Fibroblast of skin of left quadriceps (primary cell): ENCODE measurements at places on chromosomes 4 and X.

GRCh38 chr4:172809319-172809718, 359.3 kb upstream of the GALNT7 start:
- no peak for DNase-seq

GRCh38 chr4:26493461-26493860, 3.2 kb upstream of the CCKAR start:
- no peak for DNase-seq

DNA sequence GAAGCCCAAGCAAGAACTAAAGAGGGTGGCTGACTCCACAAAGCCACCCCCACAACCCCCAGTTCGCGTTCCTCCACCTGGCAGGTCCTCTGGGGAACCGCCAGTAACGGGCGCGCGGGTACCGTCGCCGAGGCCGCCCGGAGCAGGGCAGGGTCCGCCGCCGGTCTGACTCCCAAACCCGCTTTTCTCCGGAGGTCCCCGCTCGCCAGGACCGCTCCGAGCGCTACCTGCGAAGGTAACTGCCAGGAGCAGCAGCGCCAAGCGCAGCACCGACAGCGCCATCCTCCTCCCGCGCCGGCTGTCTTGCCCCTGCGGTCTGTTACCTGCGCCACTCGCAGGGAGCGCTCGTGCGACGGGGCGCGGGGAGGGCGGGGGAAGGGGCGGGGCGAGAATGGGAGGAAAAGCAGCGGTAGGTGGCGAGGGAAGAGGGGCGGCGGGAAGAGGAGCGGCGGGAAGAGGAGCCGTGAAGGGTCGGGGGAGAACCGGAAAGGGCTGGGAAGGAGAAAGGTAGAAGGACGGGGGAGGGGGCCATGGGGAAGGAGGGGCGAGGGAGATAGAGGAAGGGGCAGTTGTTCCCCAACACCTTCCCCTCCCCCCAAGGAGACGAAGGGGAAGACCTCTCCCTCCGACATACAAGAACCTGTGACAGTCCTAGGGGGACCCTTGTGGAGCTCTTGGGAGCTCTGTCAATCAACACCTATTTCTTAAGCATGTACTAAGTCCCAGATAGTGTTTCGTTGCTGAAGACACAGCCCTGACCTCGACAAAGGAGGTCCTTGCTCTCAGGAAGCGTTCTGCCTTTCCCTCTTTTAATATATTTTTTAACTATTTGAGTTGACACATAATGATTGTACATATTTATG, at the start of gene SPINK2:
Gene SPINK2 (minus strand): TSS at position 321 of the 863 bp plus-strand sequence. CDS start 39 bp downstream, at position 282.
- DNase-seq, result no peak

DNA sequence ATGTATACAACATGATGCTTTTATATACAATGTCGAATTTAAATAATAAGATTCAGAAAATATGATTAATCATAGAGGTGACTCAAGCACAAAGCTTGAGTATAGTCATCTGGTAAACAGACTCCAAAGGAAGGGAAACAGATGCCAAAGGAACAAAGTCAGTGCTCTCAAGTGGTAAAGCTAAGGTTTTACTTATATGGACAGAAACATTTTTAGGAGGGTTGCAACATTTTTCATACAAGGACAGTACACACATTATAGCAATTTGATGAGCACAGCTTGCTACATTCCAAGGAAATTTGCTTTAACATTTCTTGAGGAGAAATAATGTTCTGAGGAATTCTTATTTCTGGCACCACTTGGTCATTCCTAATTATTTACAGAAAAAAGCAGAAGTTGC, 333.4 kb upstream of the AADAT start:
- DNase-seq, result peak; percentile 92

GRCh38 chr4:159360549-159360948, 257.7 kb downstream of the RAPGEF2 start:
- peak; percentile 69 for DNase-seq

DNA sequence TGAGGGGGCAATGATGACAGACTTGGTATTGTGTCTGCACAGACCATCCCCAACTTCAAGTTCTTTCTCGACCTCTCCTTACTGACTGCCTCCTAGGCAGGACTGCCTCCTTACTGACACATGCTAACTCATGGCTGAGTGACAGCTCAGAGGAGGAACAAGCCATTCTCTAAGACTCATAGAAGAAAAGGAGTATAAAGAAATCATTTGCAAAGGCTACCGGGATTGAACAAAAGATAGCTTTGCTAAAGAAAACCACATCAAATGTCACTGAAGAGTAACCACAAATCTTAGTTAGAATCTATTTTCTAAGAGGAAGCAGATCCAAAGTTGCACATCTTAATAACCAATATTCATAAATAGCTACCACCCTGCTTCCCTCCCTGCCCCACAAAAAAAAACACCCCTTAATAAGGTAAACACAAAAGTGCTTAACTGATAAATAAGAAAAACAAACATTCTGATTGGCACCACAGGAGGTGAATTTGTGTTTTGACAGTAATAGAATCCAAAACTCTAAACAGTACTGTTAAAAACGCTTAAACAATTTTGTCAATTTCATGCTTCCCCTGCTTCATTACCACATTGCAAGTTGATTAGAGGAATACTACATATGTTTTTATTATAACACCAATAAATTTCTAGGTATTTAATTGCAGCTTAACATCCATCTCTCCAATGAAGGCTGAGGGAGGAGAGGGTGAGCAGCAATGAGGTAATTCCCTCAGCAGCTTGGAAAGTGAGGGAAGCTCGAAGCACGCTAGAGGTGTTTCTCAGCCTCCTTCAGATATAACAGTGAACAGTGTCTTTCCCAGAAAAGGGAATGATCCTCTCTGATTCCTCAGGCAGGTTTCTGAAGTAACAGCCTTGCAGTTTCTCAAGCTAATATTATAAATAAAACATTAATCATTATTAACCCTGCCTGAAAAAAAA, 160.0 kb downstream of the HNRNPD start:
- DNase-seq, result no peak

DNA sequence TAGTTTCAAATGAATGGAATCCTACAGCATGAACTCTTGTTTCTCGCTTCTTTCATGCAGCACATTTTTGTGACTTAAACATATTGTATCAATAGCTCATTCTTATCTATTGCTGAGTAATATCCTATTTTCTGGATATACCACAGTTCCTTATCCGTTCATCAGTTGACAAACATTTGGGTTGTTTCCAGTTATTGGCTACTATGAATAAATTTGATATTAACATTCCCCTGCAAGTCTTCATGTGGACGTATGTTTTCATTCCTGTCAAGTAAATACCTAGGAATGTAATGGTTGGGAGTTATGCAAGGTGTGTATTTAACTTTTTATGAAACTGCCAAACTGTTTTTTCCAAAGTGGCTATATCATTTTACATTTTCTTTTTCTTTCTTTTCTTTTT, 114.0 kb upstream of the SH3RF1 start:
- no peak for DNase-seq

DNA sequence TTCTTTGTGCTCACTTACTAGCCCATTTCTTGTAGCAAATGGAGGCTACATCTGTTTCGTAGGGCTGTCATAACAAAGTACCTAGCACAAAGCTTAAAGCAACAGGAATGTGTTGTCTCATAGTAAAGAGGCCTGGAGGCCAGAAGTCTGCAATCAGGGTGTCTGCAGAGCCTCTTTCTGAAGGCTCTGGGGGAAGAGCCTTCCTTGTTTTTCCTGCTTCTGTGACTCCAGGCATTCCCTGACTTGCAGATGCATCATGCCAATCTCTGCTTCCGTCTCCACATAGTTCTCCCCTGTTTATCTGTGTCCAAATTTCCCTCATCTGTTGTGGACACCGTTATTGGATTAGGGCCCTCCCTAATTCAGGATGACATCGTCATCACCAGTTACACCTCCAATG, 67.1 kb downstream of the SHROOM2 start:
- no peak for DNase-seq

- DNase-seq, result no peak
Observed at GRCh38 chr4:41102414-41103092, 111.8 kb downstream of the APBB2 start.

GRCh38 chrX:67104982-67105757, 438.7 kb upstream of the AR start:
- DNase-seq, result no peak

GRCh38 chrX:100289066-100289558, 121.0 kb downstream of the PCDH19 start:
- DNase-seq, result no peak

DNA sequence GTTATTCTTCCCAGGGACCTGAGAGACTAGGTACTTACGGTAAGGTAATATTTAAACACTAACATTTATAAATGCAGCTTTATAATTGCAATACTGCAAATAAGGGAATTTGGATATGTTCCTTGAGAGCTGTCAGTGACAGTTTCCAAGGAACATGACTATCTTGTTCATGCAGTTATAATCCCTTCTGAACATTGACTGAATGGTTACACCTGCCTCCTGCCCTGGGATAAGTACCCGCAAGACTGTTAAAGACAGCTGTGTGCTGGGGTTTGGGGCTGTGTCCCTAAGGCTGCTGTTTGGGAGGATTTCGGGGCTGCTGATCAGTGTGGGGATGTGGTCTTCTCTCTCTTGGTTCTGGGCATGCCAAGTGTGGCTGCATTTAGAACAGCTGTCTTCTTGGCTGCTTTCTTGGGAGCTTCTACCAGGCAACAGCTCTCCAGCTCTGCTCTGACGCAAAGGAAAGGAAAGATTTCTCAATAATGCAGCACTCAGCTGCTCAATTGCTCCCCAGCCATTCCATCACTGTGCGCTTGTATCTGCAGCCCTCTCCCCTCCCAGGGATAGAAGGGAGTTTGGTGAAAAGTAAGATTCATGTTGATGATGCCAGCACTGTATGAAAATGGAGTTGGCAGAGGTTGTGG, 298.8 kb upstream of the TAPT1 start:
- peak; percentile 35 for DNase-seq

DNA sequence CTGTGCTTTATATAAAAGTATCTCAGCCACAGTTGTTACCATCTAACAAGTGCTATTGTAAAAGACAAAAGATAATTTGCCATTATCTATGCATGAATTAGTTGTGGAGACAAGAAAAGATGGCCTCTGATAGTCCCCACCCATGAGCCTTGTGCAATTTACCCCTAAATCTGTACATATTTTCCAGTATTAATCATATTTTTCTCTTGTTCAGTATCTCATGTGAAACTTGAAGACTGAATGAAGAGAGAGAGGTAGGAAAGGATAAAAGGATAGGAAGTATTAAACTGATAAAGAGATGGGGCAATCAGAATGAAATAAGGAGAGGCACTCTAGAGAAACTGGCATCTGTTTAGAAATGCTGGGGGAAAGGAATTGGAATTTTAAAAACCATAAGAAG, 3.7 kb downstream of the MYOZ2 start:
- no peak for DNase-seq

- DNase-seq, result no peak
Observed at GRCh38 chrX:149803458-149804062, 21.8 kb downstream of the MAGEA9 start.

DNA sequence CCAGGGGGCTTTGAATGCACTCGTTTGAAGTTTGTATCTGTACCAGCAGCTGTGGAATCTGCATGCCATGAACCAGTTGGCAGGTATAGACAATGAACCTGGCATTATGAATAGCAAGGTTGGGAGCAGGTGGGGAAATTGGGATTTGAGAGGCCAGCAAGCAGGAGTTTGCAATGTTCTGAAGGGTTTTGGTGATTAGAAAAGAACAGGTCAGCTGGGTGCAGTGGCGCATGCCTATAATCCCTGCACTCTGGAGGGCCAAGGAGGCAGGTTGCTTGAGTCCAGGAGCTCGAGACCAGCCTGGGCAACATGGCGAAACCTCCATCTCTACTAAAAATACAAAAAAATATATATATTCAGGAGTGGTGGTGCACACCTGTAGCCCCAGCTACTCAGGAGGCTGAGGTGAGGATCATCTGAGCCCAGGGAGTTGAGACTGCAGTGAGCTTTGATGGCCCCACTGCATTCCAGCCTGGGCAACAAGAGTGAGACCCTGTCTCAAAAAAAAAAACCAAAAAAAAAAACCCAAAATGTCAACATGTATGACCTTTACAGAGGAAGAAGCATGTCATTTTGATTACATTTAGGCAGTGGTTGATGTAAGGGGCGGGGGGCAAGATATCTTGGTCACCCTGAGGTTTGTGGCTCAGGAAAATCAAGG, 63.9 kb downstream of the TSC22D3 start:
- DNase-seq, result no peak

GRCh38 chr4:6450709-6451108, 21.7 kb downstream of the PPP2R2C start:
- DNase-seq, result no peak
